ENCODE measurements at places on chromosomes 6 and 20.
A peak's percentile ranks its signal among the peaks of the same experiment; 100 is the strongest.

DNA sequence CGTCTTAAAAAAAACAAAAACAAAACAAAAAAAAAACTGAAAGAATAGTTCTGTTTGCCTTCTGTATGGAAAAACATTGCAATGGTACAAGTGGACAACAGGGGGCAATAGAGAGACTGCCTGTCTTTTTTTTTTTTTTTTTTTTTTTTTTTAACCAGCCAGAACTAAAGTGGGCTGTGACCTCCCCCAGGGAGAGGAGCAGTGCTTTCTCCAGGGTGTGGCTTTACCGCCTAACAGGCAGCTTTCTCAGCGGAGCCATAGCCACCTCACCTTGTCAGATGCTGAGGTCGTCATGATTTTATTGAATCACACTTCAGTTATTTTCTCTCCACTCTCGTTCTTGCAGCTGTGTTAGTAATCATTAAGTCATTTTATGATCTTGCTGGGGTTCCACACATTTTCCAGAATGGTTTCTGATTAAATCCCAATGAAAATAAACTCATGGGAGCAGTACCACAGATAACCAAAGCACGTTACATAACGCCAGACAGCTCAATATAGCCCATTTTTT, 78.4 kb downstream of the GMPR start:
- DNase-seq: no peak

DNA sequence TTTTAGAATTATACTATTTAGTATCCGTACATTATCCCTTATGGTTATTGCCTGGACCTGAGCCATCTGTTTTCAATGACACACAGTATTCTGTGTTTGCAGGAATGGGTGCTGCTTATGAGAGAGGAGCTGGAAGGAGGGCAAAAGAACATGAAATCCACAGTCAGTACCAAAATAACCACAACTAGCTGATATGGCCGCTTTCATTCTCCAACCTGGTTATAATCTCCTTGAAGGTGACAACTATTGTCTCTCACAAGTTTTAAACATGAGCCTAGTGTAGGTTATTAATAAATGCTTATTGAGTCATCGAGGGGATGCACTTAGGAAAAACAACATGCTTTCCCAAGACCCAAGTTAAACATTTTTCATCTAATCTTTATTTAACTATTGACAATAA, 356.6 kb downstream of the BMP2 start:
- DNase-seq: no peak

GRCh38 chr6:38040254-38040653, 220.7 kb downstream of the ZFAND3 start:
- no peak for DNase-seq

- DNase-seq: no peak
Measured at GRCh38 chr6:122869437-122870024, 80.5 kb downstream of the SMPDL3A start.

DNA sequence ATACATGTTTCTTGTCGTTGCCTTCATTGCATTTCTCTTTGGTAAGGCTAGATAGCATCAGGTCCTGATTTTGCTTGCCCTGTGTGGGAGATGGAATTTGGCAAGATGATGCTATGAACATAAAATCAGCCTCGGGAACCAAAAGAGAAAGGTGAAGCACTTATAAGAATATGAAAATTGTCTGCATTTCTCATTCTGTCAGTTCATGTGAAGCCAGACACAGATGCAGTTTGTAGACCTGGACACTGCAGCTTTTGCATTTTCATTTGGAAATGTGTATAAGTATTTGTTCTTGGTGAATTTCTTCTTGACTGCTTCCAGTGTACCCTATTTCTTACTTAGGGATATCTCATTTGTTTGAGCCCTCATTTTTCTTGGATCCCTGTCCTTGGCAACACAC, 1.3 kb downstream of the YWHAB start:
- no peak for DNase-seq

- no peak for DNase-seq
Measured at GRCh38 chr6:123869334-123869733, 65.7 kb downstream of the NKAIN2 start.

GRCh38 chr6:99016355-99016754, 68.6 kb upstream of the FBXL4 start:
- no peak for DNase-seq

- DNase-seq: no peak
Measured at GRCh38 chr6:32405656-32406055, 1.3 kb downstream of the BTNL2 start.

DNA sequence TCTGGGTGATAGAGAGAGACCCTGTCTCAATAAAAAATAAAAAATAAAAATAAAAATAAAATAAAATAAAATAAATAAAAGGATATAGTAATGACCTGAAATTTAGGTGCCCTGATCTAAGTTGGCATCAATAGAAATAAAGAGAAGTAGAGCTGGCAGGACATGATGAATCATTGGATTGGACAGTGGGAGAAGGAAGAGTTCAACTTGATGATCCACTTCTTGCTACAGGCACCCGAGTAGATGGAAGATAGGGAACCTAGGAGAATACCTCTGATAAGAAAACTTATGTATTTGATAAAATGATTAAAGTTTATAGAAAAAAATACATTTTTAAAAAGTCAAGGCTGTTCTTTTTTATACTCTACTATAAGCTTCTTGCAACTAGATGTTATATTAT, 79.0 kb downstream of the ADTRP start:
- DNase-seq: no peak

DNA sequence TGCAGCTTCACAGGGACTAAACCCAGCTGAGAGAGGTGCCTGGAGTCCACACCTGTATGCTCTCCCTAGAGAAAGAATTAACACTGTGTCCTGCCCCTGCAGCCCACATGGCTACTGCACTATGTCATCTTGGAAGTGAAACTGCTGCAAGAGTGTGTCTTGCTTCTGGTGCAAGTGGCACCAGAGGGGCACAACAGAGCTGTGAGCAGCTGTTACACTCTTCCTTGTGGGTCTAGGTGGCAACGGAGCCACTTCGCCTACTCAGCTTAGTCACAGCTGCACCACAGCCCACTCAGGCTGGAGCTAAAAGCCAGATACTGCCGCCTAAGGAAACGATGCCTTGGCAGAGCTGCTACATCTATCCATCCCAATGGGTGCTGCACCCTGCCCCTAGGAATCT, 391.4 kb downstream of the COL12A1 start:
- no peak for DNase-seq

GRCh38 chr20:33793011-33793931, 17.9 kb upstream of the CHMP4B start:
- no peak for DNase-seq

- DNase-seq: no peak
Measured at GRCh38 chr20:60470366-60470765, 512.1 kb downstream of the CDH26 start.

GRCh38 chr20:59611286-59611685, 6.9 kb downstream of the PHACTR3 start:
- no peak for DNase-seq

- DNase-seq: no peak
Measured at GRCh38 chr6:12848964-12849808, 132.6 kb downstream of the PHACTR1 start.

- DNase-seq: no peak
Measured at GRCh38 chr6:19368511-19368910, 468.7 kb upstream of the ID4 start.

GRCh38 chr6:106101466-106101865, 15.3 kb downstream of the PRDM1 start:
- DNase-seq: no peak

GRCh38 chr6:142753196-142753595, 191.8 kb downstream of the HIVEP2 start:
- DNase-seq: no peak

DNA sequence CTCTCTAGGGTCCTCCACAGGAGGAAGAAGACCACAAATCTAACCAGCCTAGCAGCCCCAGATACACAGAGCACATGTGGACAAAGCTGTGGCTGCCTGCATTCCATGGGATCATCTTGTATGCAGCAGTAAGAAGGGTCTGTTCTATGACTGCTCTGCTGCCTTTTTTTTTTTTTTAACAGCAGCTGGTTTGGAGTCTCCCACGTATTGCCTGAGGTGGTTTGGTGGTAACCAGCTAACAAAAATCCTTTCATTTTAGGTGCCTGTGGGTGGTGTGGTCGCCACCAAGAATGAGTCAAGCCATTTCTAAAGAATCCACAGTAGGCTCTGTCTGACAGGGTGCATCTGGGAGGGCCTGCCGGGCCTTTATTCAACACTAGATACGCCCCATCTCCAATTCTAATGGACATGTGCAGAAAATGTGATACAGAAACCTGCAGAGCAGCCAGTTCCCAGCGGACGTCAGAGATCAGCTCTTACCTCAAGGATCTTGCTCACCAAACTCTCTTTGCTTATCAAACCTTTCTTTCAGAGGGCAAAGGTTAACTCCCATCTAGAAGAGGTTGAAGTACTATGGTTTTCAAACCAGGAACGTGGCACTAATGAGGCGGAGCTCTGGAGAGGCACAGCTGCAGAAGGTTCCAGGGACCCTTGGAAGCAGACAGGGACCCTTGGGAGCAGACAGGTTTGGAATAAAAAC, 32.0 kb downstream of the GNAS-AS1 start:
- no peak for DNase-seq

DNA sequence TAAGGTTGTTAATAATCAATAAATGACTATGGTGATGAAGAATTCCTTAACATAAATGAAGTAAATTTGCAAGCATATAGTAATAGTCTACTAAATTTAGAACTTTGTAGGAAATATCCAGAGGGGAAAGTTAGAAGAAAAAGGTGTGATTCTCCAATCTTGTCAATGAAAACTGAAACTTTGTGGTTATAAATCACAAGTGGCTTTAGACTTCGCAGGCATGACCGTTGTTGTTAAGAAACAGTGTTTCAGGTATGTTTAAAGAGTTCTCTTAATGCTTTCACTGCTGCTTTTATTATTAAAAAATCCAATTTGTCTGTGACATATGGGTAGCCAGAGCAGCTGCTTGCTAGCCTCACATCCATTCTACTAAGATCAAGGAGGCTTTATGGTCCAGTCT, 475.6 kb upstream of the ADGRB3 start:
- no peak for DNase-seq

GRCh38 chr6:30618270-30618797, 694 bp downstream of the MRPS18B start:
- no peak for DNase-seq

DNA sequence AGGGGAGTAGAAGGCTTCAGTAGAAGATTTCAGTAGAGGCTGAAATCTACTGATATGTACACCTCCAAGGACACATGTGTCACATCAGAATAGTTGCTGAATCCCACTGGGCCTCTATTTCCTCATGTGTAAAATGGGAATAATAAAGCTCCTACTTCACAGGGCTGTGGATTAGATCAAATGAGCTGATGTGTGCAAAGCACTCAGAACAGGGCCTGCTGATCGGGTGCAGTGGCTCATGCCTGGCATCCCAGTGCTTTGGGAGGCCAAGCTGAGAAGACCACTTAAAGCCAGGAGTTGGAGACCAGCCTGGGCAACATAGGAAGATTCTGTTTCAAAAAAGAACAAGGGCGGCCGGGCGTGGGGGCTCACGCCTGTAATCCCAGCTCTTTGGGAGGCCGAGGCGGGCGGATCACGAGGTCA, 8.1 kb upstream of the AP5S1 start:
- no peak for DNase-seq

DNA sequence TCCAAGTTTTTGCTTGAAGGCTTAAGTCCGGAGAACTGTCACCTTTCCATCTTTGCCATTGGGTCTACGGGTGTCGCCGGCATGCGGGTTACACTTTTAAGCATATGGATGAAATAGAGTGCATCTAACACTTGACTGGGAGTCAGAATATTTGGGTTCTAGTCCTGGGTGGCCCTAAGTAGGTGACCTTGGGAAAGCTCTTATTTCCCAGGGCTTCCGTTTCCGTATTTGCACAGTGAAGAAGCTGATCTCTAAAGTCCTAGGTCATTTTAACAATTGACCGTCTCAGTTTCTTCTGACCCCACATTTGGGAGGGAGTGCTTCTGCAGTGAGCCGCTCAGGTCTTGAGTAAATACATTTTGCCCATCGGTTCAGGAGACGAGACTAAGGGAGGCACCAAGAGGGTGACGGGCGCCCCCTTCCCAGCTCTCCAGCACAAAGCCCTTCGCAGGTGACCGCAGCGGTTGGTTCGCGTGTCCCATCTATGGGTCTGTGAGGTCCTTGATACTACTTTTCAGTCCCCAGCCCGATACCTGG, 651 bp upstream of the BLTP3A start:
- DNase-seq: peak; percentile 38

- peak; percentile 17 for DNase-seq
Measured at GRCh38 chr6:133817460-133818047, 71.4 kb upstream of the TCF21 start.
